ENCODE measurements at places on chromosomes 2 and 18.

DNA sequence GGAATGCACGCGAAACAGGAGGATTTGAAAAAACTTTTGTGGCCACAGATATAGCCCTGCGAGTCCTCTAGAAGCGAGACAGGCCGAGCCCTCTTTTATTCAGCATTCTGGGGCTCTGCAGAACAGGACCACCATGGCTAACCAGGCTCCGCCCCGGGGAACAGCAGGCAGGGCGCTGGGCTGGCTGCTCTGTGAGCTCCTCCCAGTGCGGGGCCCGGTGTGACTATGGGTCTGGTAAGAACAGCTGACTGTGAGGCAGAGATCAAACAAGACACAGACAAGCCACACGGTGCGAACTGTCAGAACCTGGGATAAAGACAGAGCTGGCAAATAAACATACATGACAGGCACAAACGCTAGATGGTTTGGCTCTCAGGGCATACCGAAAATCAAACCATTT, 15.5 kb downstream of the PXDN start:
- peak; percentile 51 for DNase-seq

DNA sequence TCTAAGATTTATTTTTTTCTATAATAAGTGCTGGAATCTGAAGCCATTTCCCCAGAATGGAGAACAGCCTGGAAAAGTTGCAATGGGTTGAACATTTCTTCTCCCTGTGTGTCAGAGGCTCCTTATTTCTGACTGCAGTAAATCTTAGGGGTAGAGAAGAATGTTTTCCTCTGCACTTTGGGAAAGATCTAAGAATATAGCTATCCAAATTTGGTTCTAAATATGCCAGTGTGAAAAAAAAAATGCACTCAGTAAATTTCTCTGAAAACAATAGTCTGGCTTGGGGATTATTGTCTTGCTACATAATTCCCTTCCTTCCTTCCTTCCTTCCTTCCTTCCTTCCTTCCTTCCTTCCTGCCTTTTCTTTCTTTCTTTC, 19.7 kb upstream of the CYRIA start:
- no peak for DNase-seq

DNA sequence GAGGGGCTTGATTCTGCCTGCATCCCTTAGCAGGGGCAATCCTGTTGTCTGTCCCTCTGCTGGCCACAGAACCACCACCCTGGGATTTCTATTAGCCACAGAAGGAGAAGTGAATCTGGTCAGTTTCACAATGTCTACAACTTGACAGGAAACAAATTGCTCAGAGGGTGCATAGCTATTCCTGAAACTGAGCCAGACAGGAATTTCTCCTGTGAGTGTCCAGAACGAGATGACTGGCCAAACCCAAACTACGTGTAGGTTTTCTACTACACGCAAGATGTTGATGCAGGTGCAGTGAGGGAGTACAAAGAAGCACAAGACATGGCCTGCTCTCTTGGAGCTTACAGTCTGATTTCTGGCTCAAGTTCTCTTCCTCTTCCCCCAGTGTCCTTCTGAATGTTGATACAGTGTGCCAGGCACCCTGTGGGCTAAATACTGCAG, 201.9 kb downstream of the CLIP4 start:
- DNase-seq = peak; percentile 47

- peak; percentile 38 for DNase-seq
Observed at GRCh38 chr18:52341608-52342381, 1.8 kb downstream of the DCC start.

DNA sequence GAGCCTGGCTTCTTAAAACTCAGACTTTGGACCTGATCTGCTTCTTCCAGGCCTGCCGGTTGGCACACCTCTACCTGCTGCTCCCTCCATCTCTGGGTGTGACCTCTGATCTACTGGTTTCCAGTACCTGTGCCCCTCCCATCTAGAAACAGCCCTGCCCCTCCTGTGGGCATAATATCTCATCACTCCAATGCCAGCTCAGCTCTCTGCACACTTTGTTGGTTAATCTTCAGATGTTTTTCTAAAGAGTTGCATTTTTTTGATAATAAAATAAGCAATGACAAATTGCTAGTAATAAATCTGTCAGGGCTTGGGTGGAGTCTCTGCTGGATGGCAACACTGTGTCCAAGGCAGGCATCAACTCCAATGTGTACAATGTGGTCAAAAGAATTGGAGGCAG, 89.6 kb upstream of the PPP1CB start:
- DNase-seq = no peak

DNA sequence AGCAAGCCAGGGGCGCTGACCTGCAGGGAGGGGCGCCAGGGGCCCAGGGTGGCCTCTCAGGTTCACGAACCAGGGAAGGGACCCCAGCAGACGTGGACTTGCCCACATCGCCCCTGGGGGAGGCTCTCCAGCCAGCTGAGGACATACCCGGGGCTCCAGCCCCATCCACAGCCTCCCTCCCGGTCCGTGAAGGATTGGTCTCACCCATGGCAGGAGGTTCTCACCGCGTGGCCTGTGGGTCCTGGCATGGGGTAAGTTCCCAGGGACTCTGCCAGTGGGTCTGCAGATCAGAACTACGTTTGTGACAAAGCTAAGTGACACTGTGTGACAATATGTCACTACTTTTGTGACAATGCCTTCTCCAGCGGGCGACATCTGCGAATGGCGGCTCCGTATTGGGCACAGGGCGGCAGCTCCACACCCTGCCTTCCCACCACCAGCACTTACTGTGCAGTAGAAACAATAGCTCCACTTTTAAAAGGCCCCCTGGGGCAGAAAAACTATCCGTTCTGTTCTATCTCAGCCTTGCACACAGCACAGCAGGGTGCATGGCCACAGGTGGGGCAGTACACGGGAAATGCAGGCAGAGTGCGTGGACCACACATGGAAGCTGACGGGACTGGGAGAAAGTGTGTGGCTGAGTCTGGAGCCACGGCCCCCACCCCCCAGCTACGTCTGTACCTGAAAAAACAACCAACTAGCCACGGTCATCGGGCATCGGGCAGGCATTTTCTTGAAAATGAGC, 65.2 kb upstream of the CTDP1 start:
- DNase-seq = no peak

- DNase-seq = peak; percentile 20
Observed at GRCh38 chr2:61177727-61178549, 15.9 kb downstream of the C2orf74 start.

DNA sequence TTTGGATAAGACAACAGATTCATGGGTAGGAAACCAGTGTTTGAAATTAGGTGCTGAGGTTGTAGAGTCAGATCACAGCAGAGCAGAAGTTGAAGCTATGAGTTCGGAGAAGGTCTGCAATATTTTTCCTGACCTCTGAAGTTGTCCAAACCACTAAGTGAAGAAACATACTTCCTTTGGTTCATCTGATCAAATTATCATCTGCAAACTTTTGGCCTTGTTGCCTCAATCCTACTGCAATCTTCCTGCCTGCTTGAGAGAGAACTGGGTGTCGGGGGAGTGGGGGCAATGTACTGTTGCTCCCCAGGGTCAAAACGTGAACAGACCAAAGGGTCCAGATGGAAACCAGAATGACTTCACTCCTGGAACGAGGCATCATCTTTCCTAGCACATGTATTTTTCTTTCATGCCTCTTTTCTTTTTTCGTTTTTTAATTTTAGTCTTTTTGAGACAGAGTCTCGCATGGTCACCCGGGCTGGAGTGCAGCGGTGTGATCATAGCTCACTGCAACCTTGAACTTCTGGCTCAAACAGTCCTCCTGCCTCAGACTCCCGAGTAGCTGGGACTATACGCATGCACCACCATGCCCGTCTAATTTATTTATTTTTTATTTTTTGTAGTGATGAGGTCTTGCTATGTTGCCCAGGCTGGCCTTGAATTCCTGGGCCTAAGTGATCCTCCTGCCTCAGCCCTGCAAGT, 42.7 kb downstream of the RAB31 start:
- no peak for DNase-seq

GRCh38 chr2:156574112-156574511, 137.9 kb downstream of the GPD2 start:
- no peak for DNase-seq

GRCh38 chr18:48037481-48038271, 107.2 kb upstream of the SMAD2 start:
- no peak for DNase-seq

- DNase-seq = no peak
Observed at GRCh38 chr2:98868548-98869271, 67.3 kb downstream of the CRACDL start.

- DNase-seq = no peak
Observed at GRCh38 chr2:234983011-234983726, 31.4 kb downstream of the SH3BP4 start.

DNA sequence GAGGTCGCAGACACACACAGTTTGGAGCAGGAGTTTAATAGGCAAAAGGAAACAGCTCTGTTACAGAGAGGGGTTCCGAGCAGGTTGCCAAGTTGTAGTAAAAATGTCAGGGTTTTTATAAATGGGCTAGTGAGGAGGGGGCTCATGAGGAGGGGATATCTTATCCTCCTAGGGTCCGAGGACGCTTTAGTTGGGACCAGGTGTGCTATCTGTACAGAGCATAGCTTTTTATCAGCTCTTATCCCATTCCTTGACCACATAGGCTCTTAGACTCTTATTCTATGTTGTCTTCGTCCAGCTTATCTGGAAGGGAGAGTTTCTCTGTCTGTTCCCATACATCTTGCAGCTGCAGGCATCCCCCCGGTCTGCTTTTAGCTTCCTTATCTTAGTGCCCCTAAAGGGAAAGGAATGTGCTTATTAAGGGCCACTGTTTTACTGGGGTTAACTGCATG, 44.7 kb downstream of the PDK1 start:
- DNase-seq = no peak

GRCh38 chr2:9106338-9107167, 100.1 kb upstream of the ASAP2 start:
- peak; percentile 28 for DNase-seq

DNA sequence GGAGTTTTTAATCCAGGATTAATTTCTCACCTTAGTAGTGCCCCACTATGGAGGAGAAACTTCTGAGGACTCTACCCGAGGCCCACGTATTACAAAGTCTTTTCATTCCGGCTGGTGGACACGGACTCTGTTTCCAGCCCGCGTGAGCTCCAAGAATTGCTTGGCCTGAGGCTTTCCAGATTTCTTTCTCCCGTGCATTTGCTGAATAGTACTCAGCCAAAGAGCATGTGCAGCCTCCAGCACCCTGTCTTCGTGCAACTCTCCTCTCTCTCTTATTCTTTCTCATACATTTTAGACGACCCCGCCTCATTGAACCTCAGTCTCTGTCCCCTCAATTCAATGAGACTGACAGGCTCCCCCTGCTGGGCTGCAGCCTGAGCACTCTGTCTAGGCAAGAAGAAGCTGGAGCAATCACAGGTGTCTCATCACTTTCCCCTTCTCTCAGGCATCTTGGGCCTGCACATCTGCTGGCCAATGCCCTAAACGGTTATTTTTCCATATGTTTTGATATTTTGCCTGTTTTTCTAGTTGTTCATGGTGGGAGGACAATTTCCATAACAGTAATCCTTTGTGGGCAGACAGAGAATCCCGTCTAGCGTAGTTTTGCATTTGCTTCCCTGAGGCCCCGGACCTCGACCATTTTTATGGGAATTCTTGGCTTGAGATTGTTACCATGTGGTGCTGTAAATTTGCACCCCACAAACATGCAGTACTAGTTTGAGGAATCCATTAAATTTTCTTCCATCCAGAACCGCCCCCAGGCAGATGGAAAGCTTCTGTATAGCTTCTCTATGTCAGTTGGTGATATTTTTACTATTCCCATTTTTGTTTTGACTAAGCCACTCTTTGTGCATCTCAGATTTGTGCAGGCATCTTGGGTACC, 50.1 kb upstream of the LPIN2 start:
- DNase-seq = peak; percentile 34

DNA sequence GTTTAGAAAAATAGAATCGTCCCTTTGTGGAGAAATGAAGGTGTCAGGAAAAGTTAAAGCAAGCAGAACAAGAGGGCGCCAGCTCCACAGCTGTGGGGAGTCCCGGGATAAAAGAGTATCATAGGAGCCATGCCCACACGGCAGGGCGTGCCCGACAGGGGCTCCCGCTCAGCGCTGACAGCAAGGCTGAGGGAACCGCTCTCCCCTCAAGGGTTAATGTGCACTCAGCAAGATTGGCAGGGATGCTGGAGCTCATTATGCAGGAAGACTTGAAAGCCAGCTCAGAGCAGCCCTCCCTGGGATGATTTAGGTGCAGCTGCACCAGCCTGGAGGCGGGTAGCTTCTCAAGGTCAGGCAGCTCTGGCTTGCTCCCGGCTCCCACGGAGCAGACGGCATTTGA, 500.2 kb downstream of the EIPR1 start:
- DNase-seq = no peak

GRCh38 chr18:55839343-55839742, 251.4 kb upstream of the TCF4 start:
- peak; percentile 77 for DNase-seq

DNA sequence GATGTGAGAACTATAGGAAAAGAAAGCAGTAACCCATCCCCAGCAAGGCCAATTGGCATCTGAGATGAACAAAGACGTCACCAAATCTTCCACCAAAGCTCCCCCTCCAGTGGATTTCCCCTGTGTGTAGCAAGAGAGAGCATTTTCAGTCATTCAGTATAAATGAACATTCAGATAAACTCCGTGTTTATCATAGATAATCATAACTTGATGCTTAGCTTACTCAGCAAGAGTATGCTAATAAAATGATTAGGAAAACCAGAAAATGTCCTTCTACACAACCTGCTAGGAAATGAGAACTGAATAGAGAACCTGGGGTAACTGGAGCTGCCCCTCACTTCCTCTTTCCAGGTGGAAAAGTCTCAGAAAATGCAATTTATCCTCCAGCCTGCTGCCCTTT, 198.0 kb upstream of the CCDC150 start:
- DNase-seq = no peak
